ENCODE measurements at places on chromosomes 7 and 10. TPM values are rescaled to one million over a fixed set of nuclear protein-coding genes. Genes with fewer than 3 reads are reported as not detected.

DNA sequence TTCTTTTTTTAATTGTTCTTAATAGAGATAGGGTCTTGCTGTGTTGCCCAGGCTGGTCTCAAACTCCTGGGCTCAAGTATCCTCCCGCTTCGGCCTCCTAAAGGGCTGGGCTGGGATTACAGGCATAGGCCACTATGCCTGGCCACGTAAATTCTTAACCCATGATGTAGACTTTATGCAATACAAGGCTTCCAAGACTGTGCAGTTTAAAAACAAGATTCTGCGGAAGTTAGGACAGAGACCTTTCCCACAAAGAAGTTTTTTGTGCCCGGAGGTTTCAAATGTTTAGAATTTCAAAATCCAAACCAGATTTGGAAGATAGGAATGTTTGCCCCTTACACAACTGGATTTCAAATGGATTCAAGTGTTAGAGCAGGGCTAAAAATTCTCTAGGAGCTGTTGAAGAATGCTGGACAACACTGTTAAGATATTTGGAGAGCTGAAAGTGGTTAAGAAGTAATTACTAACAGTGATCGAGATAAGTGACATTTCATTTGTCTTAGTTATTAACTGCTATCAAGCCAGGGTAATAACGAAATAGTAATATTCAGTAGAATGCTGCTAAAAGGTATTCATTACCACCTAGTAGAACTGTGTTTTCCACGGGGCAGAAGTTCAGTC, 7.4 kb downstream of the APBB1IP start:
- no peaks in the 10 kb centered on the region for H3K27me3 ChIP-seq
- no peak for DNase-seq
- no peaks in the 10 kb centered on the region for H3K4me1 ChIP-seq
- H3K36me3 ChIP-seq: no peaks in the 10 kb centered on the region
- no peak overlapping the region for H3K27ac ChIP-seq

GRCh38 chr7:80014511-80014910, 120.1 kb upstream of the GNAI1 start:
- DNase-seq: no peak
- H3K27me3 ChIP-seq: no peaks in the 10 kb centered on the region
- H3K4me1 ChIP-seq: no peaks in the 10 kb centered on the region
- no peaks in the 10 kb centered on the region for H3K36me3 ChIP-seq
- H3K27ac ChIP-seq: no peak overlapping the region

GRCh38 chr7:29332875-29333855, 138.6 kb downstream of the CHN2 start:
- no peak overlapping the region for H3K27ac ChIP-seq
- H3K4me1 ChIP-seq: peaks cover 6% of the 10 kb centered on the region
- no peaks in the 10 kb centered on the region for H3K27me3 ChIP-seq
- no peak for DNase-seq
- H3K36me3 ChIP-seq: no peaks in the 10 kb centered on the region
- H3K4me3 ChIP-seq: no peak overlapping the region

DNA sequence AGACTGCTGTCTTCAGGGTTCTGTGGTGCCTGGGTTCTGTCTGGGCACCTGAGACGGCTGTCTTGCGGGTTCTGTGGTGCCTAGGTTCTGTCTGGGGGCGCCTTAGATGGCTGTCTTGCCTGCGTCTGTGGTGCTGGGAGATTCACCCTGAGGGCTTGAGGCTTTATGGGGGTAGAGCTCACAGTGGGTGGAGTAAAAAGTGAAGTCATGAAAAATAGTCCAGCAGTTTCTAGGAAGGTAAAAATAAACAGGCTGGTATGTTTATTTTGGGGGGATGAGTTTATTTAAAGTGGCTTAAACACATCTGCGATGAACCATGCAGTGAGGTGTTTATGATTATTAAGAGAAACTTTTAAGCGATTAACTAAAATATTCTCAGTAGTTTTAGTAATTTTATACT, 64.2 kb downstream of the NKX6-2 start:
- DNase-seq: no peak
- H3K4me3 ChIP-seq: no peak overlapping the region
- peaks cover 1% of the 10 kb centered on the region for H3K36me3 ChIP-seq
- H3K27me3 ChIP-seq: no peaks in the 10 kb centered on the region
- H3K27ac ChIP-seq: no peak overlapping the region

DNA sequence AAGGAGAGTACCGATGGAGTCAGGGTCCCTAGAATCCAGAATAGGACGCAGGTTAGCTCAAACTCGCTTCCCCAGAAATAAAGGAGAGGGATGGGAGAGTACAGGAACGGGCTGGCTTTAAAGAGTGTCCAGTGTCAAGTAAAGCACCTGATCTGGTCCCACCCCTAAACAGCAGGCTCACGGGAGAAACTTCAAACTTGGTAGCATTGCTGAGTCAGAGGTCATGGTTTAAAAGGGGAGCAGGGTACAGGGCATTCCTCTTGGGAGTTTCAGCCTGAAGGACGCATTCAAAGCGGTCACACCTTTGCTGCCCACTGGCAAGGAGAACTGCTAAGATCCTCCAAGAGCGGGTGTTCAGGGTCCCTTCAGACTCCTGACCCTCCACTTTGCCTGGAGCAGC, 140.7 kb downstream of the GLI3 start:
- no peak overlapping the region for H3K27ac ChIP-seq
- no peak overlapping the region for H3K4me3 ChIP-seq
- no peaks in the 10 kb centered on the region for H3K27me3 ChIP-seq
- no peaks in the 10 kb centered on the region for H3K36me3 ChIP-seq

DNA sequence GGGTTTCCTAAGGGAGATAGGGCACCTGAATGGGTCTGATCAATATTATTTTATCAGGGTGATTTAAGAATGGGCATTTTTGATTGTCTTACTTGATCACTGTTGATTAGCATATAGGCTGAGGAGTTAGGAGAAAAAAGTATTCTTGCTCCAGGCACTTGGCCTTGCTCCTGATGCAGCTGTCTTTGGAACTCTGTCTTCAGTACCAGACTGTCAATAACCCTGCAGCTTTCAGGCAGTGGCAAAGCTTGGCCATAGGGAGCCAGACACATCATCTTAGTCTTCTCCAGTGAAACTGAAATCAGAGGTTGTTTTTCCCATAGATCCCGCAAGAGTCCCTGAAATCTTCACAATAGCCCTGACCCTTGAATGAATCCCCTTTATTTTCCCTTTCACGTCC, 47.2 kb downstream of the EXOC4 start:
- no peak for DNase-seq
- H3K27me3 ChIP-seq: no peaks in the 10 kb centered on the region
- no peak overlapping the region for H3K27ac ChIP-seq
- no peak overlapping the region for H3K4me3 ChIP-seq
- peaks cover 9% of the 10 kb centered on the region for H3K4me1 ChIP-seq

GRCh38 chr10:3990307-3990706, 205.3 kb upstream of the KLF6 start:
- peaks cover 4% of the 10 kb centered on the region for H3K4me1 ChIP-seq
- no peak overlapping the region for H3K4me3 ChIP-seq
- no peak overlapping the region for H3K27ac ChIP-seq
- H3K36me3 ChIP-seq: no peaks in the 10 kb centered on the region
- no peaks in the 10 kb centered on the region for H3K27me3 ChIP-seq
- DNase-seq: no peak

DNA sequence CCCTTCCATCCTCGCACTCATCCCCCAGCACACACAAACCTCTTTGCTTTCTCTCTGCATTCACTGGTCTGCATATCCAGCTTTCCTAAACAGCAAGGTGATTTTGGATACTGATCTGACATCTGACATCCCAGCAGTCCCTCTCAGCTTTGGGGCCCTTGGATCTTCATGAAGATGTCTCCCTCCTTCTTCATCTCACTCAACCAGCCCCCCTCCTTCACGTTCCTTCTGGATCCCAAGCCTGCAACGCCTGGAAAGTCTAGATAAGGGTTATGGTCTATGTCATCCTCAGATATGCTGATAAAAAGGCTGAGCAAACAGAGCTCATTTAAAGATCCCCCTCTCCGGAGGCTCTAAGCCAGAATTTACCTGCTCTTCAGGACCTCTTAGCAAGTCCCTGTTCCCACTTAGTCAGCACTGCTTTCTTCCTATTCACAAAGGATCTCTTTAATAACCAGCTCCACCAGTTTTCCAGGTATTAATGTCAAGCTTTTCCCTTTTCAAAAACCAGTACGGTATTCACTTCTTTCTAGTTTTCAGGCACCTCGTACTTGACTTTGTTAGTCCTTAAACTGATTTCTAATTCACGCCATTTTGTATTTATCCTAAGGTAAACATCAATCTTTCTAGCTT, 38.9 kb downstream of the CREB3L2 start:
- no peaks in the 10 kb centered on the region for H3K36me3 ChIP-seq
- H3K27ac ChIP-seq: no peak overlapping the region
- H3K27me3 ChIP-seq: no peaks in the 10 kb centered on the region
- peaks cover 22% of the 10 kb centered on the region for H3K4me1 ChIP-seq
- H3K4me3 ChIP-seq: no peak overlapping the region

- no peaks in the 10 kb centered on the region for H3K27me3 ChIP-seq
- H3K4me3 ChIP-seq: no peak overlapping the region
- no peak overlapping the region for H3K27ac ChIP-seq
Measured at GRCh38 chr7:125670926-125671572, 741.4 kb upstream of the POT1 start.

- H3K4me3 ChIP-seq: no peak overlapping the region
- H3K36me3 ChIP-seq: no peaks in the 10 kb centered on the region
- H3K27me3 ChIP-seq: no peaks in the 10 kb centered on the region
- no peak for DNase-seq
- no peak overlapping the region for H3K27ac ChIP-seq
Measured at GRCh38 chr7:25132430-25132829, 7.4 kb upstream of the CYCS start.

GRCh38 chr7:149885191-149886017, 11.6 kb downstream of the ATP6V0E2 start:
- no peaks in the 10 kb centered on the region for H3K4me1 ChIP-seq
- H3K36me3 ChIP-seq: no peaks in the 10 kb centered on the region
- H3K27me3 ChIP-seq: no peaks in the 10 kb centered on the region

DNA sequence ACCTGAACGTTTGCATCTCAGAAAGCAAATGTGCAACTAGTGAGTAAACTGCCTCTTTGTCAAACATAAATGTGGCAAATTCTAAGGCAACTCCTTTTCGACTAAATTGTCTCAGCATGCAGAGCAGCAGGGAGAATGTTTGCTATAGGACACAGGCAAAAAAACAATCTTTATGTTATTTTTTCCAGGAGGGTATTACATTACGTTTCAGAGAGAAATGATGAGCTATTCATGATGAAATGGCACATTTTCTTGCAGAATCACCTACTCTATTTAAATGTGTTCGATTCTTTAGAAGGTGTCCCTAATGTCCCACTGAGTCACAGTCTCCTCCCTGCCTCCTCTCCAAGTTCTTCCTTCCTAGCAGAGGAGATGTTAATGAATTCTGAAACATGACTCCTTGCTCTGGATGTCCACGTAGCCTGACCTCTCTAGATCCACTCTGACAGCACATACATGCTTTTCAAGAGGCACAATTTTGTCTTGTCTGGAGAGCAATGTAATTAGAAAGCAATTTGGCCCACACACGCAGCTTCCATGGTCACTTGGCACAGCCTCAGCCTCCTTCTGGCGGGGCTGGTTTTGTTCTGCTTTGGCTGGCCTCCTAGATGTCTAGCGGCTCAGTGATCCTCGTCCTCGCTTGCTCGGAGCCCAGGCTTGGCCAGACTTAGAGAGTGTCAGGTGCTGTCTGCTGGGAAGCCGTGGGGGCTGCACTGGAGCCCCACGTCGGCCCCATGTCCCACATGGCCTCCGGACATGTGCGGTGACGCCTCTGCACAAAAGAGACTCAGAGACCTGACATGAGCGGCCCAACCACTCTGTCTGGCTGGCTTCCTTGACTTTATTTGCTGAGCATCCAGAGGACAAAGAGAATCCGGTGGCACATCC, 125.7 kb upstream of the ZNF438 start:
- no peaks in the 10 kb centered on the region for H3K4me1 ChIP-seq
- no peak overlapping the region for H3K4me3 ChIP-seq
- H3K36me3 ChIP-seq: no peaks in the 10 kb centered on the region
- peak overlapping the region; percentile 23 for H3K27ac ChIP-seq

DNA sequence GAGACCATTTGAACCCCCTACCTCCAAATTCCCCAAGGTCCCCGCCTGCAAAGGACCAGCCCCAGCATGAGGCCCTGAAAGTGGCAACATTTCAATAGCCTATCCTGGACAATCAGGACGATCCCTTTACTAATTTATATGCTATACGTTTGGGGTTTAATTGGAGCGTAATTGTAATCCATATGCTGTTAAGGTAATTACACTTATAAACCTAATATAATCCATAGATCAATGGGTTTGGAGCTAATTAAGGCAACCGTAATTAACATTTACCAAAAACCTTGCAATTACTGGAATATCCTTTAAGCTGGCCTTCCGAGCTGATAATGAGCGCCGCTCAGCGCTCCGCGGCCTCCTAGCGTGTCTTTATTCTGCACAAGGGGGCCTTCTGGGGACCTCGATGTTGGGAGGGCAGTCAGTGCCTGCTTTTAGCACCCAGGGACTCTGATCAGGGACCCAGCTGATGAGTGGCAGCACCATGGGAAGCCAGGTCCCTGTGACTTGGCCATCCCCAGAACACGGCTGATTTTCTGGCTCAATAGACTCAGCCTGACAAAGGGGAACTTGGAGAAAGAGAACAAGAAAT, 91.2 kb downstream of the LHPP start:
- no peaks in the 10 kb centered on the region for H3K4me1 ChIP-seq
- H3K27me3 ChIP-seq: no peaks in the 10 kb centered on the region
- no peak for DNase-seq
- no peak overlapping the region for H3K4me3 ChIP-seq
- no peak overlapping the region for H3K27ac ChIP-seq
- no peaks in the 10 kb centered on the region for H3K36me3 ChIP-seq

- no peaks in the 10 kb centered on the region for H3K36me3 ChIP-seq
- no peak for DNase-seq
- no peaks in the 10 kb centered on the region for H3K27me3 ChIP-seq
- no peak overlapping the region for H3K27ac ChIP-seq
- no peak overlapping the region for H3K4me3 ChIP-seq
- no peaks in the 10 kb centered on the region for H3K4me1 ChIP-seq
Measured at GRCh38 chr7:142088022-142088714, 23.4 kb upstream of the MGAM2 start.

GRCh38 chr7:6159097-6159483, 113.3 kb downstream of the CYTH3 start:
- H3K4me3 ChIP-seq: no peak overlapping the region
- no peak overlapping the region for H3K27ac ChIP-seq
- DNase-seq: no peak

DNA sequence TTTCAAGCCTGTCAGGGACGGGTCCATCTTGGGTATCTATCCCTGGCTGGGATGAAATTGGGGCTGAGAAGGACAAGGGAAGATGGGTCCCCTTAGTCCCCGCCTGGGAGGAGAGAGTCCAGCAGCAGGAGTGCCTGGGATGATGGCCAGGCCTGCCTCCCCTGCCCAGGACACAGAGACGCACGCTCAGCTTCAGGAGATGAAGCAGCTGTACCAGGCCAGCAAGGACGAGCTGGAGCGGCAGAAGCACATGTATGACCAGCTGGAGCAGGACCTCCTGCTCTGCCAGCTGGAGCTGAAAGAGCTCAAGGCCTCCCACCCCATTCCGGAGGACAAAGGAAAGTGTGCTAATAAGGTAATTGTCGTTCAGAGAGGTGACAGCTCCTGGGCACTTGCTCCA, 15.4 kb downstream of the CCDC136 start:
- H3K36me3 ChIP-seq: no peaks in the 10 kb centered on the region
- no peak overlapping the region for H3K4me3 ChIP-seq
- H3K27me3 ChIP-seq: no peaks in the 10 kb centered on the region
- no peak overlapping the region for H3K27ac ChIP-seq
- DNase-seq: no peak

SDHAF3 gene
- total RNA-seq: 22.3 TPM

UTF1 gene
- not detected for total RNA-seq

TECPR1 gene
- 33.5 TPM for total RNA-seq

PRSS58 gene
- not detected for total RNA-seq

OR13A1 gene
- not detected for total RNA-seq

DUS4L gene
- total RNA-seq: 8.0 TPM

HTRA1 gene
- total RNA-seq: 56.9 TPM

CRPPA gene
- total RNA-seq: 3.7 TPM

Data from adrenal gland (tissue), 19 donors.